ENCODE measurements at places on chromosomes 11 and 22. TPM values are rescaled to one million over a fixed set of nuclear protein-coding genes. Genes with fewer than 3 reads are reported as not detected.

DNA sequence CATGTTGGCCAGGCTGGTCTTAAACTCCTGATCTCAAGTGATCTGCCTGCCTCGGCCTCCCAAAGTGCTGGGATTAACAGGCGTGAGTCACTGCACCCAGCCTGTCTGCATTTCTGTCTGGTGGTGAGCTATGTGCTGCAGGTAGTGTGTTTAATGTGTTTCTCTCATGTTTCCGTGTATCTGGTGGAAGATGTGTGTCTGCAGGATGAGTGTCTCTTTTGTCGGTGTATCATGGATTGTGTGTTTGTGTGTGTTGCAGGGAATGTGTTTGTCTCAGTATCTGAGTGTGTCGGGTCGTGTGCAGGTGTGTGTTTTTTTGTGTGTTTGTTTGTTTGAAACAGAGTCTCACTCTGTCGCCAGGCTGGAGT is 16.1 kb downstream of the SCARF2 start:
- DNase-seq: no peak

- no peak for DNase-seq
These were observed 73.7 kb upstream of the PTPN5 start for GRCh38 chr11:18865261-18865660.

Gene CRYBA4
- polyA plus RNA-seq: not detected

- no peak for DNase-seq
These were observed 16.5 kb downstream of the MIF start for GRCh38 chr22:23910496-23911190.

DNA sequence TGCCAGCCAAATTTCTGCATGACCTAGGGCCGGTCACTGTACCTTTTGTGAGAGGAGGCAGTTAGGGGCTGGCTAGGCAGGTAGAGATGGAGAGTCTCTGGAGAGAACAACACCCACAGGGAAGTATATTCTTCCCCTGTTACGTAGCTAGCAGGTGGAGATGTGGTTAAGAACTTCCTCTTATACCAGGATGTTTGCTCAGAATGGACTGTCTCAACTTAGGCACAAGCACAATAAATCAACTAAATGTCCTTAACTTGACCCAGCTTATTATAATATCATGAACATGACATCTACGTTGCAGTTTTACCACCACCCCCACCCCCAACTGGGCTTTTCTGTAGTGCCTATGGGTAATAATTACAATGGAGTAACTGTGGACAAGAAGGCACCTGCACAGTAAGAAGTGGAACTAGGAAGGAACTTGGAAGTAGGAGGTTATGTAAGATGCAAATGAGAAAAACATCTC is 60.7 kb upstream of the MPEG1 start:
- DNase-seq: no peak

- peak; percentile 19 for DNase-seq
These were observed at the start of gene CASP12 for GRCh38 chr11:104897891-104898684. Gene CASP12 (minus strand): TSS chr11:104898460.

- DNase-seq: peak; percentile 41
These were observed 20.5 kb upstream of the PARVB start for GRCh38 chr22:44003405-44004103.

Gene RIMBP3C
- polyA plus RNA-seq: 0.02 TPM

Data from right cardiac atrium (tissue), 5 donors.